Endothelial cell of umbilical vein (primary cell): ENCODE measurements at places on chromosomes 6 and 20.
A peak's percentile ranks its signal among the peaks of the same experiment; 100 is the strongest.

GRCh38 chr6:136662347-136663237, 112.4 kb upstream of the MAP7 start:
- no peak for DNase-seq

DNA sequence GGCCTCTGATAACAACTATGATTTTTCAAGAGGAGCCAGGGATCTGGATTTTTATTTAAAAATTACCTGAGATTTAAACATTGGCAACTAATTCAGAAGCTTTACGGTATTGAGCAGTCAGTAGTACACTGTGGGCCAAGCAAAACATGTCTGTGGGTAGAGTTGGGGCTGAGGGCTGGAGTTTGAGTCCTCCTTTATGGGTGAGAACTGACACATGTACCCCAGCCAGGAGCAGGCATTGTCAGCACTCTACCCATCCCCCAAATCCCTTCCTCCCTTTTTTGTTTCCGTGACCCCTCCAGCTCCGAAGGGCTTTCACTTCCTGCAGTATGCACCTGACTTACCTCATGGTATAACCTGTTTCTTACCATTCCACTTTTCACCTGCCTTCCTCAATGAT, 131.4 kb downstream of the SNX5 start:
- DNase-seq, result no peak

- DNase-seq, result no peak
Observed at GRCh38 chr6:4589295-4589694, 186.9 kb upstream of the CDYL start.

- DNase-seq, result no peak
Observed at GRCh38 chr20:61510778-61511330, 258.8 kb downstream of the CDH4 start.

DNA sequence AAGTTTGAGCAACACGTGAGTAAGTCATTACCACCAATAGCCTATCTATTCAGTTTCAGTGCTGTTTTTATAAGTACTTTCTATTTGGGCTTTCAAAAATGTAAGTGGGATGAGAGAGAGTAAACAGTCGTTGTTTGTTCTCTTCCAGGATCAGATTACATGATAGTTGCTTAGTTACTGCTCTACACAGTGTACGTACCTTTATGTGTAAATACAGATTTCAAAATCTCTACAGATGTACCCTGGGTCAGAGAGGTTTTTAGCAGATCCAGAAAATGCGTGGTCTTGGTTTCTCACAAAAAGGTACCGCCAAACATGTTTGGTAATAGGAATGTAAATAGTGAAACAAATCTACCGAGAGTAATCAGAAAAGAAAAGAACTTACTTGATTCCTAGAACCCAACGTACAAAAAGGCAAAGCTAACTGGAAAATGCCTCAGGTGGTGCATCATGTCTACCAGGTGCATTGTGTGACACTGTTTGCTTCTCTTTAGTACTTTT, 421.1 kb downstream of the BCKDHB start:
- DNase-seq, result no peak

DNA sequence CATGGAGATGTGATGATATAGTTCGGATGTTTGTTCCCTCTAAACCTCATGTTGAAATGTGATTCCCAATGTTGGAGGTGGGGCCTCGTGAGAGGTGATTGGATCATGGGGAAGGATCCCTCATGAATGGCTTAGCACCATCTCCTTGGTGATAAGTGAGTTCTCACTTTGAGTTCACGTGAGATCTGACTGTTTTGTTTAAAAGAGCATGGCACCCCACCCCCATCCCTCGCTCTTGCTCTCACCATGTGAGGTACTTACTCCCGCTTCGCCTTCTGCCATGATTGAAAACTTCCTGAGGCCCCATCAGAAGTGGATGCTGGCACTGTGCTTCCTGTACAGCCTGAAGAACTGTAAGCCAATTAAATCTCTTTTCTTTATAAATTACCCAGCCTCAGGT, 10.9 kb downstream of the SLC32A1 start:
- no peak for DNase-seq

GRCh38 chr20:43781215-43781614, 54.4 kb upstream of the GTSF1L start:
- no peak for DNase-seq

DNA sequence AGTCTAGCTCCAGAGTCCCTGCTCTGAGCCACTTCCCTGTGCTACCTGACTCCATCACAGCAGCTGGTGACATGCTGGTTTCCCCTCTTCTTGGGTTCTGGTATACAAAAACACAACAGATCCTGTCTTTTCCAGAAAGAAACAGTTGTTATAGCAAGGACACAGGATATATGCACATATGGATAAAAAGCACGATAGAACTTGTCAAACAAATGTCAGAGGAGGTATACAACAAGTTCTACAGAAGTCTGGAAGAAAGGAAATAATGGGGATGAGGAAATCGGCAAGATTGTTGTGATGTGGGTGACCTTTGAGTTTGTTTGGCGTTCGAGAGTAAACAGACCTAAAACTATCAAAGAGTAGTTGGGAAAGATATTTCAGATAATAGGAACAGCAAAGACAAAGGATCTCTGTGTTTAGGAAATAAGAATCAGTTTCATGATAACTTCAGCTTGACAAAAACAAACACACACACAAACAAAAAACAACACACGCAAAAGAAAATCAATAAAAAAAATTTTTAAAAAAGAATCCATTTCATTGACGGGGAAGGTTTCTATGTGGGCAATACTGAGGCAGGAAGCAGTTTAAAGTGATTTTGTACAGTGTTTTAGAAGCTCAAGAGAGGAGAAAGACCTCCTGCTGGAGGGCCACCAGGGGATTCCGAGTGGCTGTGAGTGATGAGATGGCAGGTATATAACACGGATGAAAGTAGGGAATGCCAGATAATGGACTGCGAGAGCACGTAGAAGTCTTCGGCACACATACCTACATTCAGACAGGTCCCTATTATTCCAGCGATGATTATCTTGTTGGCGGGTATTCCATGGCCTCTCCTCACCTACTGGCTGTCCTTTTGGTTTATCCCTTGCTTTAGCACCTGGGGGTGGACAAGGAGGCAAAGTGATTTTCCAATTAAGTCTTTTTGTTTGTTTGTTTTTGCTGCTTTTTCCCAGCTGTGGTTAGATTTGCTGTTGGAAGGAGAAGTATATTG, 174.9 kb downstream of the HS3ST5 start:
- DNase-seq, result no peak

- DNase-seq, result peak; percentile 86
Observed at GRCh38 chr6:34235307-34236130, 1.2 kb upstream of the HMGA1 start.

DNA sequence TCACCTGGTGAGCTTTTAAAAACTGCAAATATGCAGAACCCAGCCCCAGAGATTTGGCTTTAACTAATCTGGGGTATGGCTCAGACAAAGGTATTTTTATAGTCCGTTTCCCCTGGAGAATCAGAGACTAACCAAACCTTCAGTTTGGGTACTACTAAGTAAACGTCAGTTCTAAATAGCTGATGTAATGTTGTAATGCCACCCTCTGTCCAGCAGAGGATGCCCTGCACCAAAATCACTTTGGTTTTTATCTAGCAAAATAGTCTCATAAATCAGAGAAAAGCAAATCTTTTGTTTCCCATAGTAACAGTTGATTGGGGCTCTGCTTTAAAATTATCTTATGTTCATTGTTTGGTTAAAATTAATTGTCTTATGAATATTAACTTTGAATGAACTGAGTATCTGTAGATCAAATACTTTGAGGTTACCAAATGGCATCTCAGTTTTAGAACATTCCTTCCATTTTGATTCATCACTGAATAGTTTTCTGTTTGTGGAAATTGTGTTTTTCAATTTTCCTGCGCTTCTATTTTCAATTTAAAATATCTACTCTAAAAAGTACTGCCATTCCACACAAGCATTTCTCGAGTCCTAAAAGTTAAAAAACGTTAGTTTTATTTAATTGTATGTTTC, 278.3 kb upstream of the PLCB4 start:
- peak; percentile 75 for DNase-seq

GRCh38 chr6:157724138-157724820, 98.8 kb upstream of the SNX9 start:
- DNase-seq, result no peak

GRCh38 chr6:133262804-133263203, 21.6 kb downstream of the EYA4 start:
- no peak for DNase-seq
